Cortex of kidney (tissue), 1 donor: ENCODE measurements at places on chromosomes 4 and X.

DNA sequence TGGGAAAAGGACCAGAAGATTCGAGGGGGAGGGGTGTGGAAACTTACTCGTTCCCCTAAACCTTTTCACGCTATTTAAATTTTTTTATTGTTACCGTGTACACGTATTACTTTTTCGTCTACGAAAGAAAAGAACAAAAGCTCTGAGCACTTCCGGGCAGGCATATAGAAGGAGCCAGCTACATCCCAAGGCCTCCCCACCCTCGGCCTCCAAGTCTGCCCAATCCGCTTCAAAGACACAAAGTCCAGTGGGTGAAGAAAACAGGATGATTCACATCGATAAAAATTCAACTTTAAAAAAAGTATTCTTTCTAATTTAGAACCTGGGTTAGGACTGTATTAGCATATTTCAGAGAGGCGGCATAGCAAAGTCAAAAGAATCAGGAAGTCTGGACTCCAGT lies 23.1 kb downstream of the SEL1L3 start:
- DNase-seq = no peak

- DNase-seq = no peak
These were observed 82.2 kb downstream of the KLF8 start for GRCh38 chrX:56314334-56314733.

DNA sequence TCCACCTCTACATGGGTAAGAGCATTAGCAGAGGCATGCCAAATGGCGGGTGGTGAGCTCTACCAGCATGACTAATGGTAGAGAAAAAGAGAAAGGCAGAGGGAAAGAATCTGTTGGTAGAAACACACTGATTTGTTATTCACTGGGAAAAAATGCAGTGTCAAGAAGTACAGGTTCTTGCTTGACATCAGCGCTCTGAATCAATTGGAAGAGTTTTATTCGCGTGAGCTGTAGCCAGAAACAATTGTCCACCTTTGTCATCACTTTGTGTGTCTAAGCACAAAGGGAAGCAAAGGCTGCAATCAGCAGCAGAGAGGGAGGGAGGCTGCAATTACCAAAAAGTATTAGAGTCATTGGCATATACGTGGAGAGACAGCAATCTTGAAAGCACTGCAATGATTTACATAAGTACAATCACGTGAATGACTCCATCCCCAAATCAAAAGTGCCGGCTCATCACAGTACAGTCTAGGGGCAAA lies 67.7 kb upstream of the HS3ST1 start:
- DNase-seq = no peak

- no peak for DNase-seq
These were observed 223.4 kb upstream of the PRPS2 start for GRCh38 chrX:12567857-12568256.

- DNase-seq = no peak
These were observed 856.3 kb upstream of the NDST4 start for GRCh38 chr4:115969756-115970155.

DNA sequence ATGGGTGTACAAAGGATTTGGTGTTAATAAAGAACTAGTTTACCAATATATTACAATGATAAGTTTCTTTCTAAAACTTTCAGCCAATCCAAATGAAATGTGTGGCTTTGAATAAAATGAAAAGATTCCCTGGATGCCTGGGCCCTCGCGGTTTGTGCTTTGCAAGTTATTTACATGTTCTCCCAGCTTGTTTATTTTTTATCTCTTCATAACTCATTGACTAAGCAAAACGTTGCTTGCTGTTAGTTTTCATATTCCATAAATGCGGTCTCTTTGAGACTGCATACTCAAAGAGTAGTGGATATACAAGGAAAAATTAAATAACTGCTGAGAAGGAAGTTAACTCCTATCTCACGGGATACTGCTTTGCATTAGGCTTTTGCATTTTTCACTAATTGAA lies 26.0 kb downstream of the FHDC1 start:
- DNase-seq = no peak

GRCh38 chr4:3658530-3658913 lies 107.7 kb upstream of the ADRA2C start:
- DNase-seq = no peak

DNA sequence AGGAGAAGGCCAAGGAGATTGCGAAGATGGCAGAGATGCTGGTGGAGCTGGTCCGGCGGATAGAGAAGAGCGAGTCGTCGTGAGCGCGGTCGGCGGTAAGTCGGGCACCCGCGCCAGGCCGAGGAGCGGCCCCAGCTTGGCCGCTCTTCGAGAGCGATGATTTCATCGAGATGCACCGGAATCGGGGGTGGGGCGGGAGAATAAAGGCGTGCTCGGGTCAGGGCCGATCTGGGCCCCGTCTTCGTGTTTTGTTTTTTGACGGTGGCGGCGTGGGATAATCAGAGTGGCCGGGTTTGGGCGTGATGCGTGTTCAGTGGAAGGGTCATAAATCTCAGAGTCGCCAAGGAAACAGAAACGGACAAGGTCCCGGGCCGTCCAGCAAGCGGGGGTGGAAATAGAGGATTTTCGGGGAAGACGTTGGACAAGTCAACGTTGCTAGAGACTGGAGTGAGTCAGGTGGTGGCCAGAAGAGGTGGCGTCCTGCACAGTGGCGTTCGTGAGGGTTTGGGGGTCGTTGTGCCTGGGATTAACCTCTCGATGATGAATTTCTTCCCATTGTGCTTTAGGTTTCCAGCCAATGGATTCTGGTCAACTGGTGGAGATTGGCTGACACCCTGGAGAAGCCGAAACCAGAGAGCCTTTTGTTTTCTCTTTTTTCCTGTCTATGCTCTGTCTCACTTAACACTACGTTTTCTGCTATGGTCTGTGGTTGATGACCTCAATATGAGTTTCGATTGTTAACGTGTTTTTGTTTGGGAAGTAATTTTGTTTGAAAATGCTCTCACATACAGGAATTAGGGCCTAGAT lies 882 bp downstream of the MRFAP1 start:
- DNase-seq = no peak

DNA sequence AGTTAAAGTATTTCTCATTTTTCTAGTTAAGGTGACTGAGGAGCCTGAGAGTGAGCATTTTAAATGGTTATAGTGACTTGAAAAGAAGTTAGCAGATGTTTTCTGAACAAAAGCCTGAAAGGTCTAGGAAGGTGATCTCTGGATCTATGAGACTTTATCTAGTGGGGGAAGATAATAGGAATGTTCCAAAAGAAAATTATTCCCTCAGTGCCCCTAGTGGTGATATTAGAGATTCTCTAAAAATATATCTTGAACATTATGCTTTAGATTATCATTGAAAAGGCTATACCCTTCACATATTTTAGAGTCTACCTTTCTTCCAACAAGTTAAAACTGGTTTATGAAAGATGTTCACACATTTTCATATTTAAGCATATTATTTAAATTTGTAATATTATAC lies 69.0 kb upstream of the SPANXN1 start:
- no peak for DNase-seq

GRCh38 chrX:118499295-118499694 lies 3.7 kb downstream of the DOCK11 start:
- no peak for DNase-seq

GRCh38 chr4:128823025-128823661 lies 13.6 kb downstream of the JADE1 start:
- DNase-seq = no peak

GRCh38 chrX:68808686-68809357 lies 20.0 kb upstream of the EFNB1 start:
- no peak for DNase-seq

DNA sequence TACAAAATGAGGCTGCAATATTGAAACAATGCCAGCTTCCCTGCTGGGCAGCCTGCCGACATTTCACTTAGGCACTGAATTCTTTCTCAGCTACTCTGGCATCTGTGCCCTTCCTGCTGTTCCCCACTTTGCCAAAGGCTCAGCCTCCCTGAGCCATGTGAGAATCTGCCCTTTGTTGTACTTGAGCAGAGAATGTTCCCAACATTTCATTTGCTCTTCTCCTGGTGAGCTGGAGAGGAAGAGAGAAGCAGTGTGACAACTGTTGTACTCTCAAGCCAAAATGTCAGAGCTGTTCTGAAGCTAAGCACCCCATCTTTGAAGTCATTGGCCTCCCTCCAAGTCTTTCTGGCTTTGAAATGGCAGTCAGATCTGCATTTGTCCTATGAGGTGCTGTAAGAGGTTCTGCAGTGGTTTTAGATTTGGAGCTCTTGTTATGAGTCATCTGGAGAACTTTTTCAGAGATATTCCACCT lies 32.5 kb downstream of the LANCL3 start:
- no peak for DNase-seq

GRCh38 chr4:19739101-19739651 lies 512.5 kb upstream of the SLIT2 start:
- no peak for DNase-seq

- DNase-seq = no peak
These were observed 251.8 kb upstream of the GALNTL6 start for GRCh38 chr4:171561419-171561818.

DNA sequence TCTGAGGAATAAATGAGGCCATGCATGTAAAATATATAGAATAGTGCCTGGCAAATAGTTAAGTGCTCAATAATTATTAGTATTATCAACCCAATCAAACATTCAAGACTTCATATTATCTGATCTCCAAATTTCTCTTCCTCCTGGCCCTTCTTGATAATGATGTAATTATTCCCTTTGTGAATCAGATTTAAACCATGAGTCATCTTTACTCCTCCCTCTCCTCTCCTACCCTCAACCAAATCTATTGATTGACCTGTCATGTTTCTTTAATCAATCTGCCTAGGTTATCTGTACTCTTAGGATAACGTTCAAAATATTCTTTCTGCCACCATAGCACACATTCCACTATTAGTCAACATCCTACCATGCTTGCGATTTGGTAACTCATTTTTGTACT lies 129.8 kb upstream of the NAP1L5 start:
- DNase-seq = no peak

DNA sequence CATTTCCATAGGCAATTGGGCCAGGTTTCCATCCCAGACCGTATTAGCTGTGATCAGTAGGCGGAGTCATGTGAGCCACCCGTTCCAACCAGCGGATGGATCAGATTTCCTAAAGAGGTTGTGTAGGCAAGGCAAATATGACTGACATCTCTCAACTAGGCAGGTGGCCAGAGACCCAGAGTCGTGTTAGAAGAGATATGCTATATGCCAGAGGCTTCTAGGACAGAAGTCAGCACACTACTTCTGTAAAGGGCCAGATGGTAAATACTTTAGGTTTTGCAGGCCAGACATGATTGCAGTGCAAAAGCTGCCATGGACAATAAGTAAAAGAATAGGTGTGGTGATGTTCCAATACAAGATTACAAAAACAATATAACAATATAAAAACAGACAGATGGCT lies 788.4 kb downstream of the RPA4 start:
- no peak for DNase-seq

- DNase-seq = no peak
These were observed 480.1 kb downstream of the SPRY1 start for GRCh38 chr4:123876671-123877101.

GRCh38 chr4:76292730-76293129 lies 13.8 kb upstream of the STBD1 start:
- DNase-seq = no peak

GRCh38 chr4:2416564-2417225 lies 1.8 kb downstream of the ZFYVE28 start:
- DNase-seq = no peak
